ENCODE measurements at places on chromosomes 13 and 19.

DNA sequence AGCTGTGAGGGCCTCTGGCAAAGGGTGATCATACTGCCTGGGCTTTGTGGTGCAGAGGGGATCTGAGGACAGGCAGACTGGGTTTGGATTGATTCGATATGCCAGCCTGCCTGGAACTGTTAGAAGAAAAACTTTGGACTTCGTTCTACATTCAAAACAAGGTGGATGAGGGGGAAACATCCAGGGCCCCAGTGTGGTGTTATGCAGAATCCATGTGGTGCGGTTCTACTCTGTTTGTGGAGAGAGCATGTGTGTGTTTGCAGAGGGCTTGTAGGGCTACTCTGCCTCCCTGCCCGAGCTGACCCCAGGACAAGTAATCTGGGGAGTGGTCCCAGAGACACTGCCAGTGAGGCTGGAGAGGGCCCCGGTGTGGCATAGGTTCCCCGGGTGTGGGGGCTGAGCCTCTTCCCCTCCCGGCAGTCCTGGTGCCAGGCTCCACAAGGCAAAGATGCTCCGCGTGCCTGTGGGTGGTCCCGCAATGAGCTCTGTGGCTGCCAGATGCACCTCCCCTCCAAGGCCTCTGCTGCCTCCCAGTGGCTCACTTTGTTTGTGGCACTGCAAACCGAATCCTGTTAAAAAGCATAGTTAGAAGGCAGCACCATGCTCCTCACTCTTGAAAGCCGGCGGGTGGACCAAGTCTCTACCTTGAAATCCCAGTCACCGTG lies 22.3 kb upstream of the TFDP1 start:
- DNase-seq, result peak; percentile 64

DNA sequence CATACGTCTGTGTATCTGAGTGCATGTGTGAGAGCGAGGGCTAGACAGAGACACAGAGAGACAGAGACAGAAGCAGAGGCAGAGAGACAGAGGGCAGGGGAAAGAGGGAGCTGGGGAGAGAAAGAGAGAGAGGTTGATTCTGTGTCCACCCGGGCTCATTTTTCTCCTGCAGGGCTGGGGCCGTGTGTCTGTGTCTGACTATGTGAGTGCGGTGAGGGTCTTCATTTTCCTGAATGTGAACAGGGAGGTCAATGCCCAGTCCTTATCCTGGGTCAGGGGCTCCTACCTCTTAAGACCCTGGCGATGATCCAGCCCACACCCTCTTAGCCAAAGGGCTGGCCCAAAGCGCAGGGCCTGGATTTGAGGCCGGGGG lies 17.7 kb downstream of the LRRC4B start:
- no peak for DNase-seq

GRCh38 chr13:110320645-110321044 lies 13.6 kb downstream of the COL4A2 start:
- no peak for DNase-seq

DNA sequence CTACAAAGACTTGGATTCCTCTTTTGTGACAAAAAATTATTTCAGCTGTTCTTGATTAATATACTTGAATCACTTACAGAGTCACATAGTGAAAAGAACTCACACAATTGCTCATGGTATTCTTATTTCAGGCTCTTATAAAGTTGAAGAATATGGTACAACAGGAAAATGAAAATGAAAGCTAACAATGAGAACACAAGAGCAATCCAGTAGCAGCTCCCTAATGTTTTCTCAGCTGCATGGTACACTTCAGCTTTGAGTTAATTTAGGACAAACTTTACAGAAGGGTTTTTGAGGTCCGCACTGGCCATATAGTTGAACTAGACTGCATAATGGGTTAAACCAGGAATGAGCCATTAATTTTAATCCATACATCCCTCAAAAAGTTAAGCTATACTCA lies 1261.8 kb downstream of the SLITRK5 start:
- no peak for DNase-seq

- DNase-seq, result no peak
Observed at GRCh38 chr13:67130444-67130843, 99.7 kb downstream of the PCDH9 start.

DNA sequence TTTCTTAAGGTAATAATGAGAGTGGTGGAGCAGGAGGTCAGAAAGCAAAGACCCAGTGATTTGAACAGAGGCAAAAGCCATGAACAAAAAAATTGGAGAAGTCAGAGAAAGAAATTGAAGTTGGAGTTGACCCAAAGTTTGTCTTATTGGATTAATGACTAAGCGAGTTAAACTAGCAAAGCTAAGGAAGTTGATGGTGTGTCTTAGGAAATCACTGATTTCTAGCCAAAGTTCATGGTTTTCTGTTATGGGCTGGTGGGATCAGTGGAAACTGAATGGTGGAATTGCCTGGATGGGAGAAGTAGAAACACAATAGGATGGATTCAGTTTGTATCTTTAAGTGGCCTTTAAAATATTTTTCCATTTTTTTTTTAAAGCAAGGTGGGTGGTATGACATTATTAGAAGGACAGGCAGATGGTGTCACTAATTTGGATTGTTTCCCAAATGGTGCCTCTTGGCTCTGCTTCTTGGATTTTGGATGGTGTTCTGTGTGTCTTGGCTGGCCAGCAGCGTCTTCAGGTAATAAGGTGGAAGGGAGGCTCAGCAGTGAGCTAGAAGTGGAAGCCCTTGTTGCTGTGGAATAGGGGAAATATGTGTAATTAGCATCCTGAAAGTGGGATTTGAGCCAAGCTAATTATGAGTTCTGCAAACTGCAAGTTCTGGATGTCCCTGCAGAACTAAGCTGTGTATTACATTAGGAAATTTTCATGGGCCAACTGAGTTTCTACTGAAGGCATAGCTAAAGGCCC lies 302.9 kb downstream of the LMO7 start:
- DNase-seq, result no peak

DNA sequence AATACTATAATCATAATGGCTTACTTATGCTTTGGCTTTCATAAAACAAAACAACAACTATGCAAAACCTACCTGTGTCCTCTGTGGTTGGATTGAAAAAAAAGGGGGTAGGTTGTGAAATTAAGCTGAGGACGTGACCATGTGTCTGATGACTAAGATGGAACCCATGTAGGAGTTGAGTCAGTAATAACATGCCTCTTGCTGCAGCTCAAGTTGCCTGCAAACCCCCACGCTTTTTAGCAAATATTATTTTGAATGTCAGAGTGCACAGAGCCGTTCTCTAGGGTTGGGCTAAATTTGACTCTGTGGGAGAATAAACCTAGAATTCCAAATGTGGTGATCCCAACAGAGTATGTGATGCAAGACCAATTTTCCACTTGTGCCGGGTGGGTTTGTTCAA lies 209.3 kb downstream of the KCNRG start:
- no peak for DNase-seq

DNA sequence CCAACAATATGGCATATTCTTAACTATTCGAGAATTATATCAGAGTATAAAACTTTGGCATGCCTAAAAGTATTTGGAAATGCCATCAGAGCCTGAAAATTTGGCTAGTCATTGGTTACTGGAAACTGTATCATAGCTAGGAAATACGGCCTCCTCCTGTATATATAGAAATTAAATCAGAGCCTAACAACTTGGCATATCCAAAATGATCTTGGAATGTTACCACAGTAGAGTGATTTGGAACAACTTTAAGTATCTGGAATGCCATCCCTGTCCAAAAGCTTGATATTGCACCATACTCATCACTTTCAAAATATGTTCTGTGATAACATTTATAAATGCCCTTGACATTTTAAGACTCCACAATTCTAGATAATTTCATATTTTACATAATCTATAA lies 335.8 kb downstream of the SLITRK1 start:
- no peak for DNase-seq

All from NT2/D1 (cell line).